ENCODE measurements at places on chromosomes 1 and 21.

- DNase-seq: no peak
These were observed at the start of gene ASCL5 for GRCh38 chr1:201126832-201127754. Gene ASCL5 (minus strand): TSS chr1:201127184. CDS start chr1:201115372, 11,812 bp downstream.

- DNase-seq: no peak
These were observed 511 bp upstream of the RABGAP1L start for GRCh38 chr1:174158767-174159251.

DNA sequence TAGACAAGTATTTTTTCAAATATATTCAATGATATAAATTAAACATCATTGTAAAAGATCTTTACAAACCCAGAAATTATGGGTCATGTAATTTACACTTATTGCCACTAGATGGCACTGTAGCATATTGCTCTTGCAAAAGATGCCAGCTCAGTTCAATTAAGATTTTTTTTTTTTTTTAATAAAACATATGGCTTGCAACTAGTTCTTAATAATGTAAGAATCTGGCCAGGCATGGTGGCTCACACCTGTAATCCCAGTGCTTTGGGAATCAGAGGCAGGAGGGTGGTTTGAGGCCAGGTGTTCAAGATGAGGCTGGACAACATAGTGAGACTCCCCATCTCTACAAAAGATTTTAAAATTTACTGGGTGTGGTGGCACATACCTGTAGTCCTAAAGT, 49.4 kb upstream of the DESI2 start:
- DNase-seq: no peak

DNA sequence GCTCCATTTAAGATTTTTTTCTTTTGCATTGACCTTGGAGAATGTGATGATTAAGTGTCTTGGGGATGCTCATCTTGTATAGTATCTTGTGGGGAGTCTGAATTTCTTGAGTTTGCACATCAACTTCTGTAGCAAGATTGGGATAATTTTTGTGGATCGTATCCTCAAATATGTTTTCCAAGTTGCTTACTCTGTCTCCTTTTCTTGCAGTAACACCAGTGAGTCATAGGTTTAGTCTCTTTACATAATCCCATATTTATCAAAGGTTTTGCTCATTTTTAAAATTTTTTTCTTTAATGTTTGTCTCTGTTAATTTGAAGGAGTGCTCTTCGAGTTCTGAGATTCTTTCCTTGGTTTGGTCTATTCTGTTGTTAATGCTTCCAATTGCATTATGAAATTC, 41.7 kb upstream of the ANGPTL1 start:
- no peak for DNase-seq

All from left forelimb (tissue), 1 donor.